ENCODE measurements at places on chromosomes 1 and 21.

DNA sequence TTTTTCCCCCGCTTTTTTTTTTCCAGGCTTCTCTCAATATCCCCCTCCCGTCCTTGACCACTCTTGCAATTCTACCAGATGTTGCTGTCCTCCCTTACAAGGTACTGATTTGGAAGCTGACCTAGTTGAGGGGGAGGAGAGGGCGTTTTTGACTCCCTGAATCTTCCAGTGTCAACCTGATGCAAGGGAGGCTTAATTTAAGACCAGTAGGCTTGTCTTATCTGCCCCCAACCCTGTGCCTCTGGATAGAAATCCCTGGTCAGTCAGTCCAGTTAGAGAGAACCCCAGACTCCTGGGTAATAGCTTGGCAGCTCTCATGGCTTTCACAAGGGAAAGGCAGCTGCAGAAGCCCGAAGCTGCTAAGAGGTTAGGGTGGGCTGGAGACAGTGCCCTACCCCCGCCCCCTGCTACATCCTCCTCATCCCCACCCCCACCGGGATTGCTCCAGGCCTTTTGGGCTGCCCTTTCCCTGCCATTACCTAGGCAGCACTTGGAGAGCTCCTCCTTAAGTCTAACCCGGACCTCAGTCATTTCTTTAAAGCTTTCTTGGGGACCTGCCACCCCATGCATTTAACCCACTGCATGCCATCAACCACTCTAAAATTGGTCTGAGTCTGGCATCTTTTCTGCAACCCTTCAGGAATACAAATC, 3.6 kb downstream of the ACKR1 start:
- no peak for DNase-seq

- DNase-seq = no peak
These were observed 62.4 kb downstream of the BACH1 start for GRCh38 chr21:29360799-29361765.

GRCh38 chr1:41542196-41542930, 57.9 kb upstream of the EDN2 start:
- DNase-seq = no peak

GRCh38 chr1:102435483-102435882, 438.8 kb upstream of the OLFM3 start:
- DNase-seq = no peak

DNA sequence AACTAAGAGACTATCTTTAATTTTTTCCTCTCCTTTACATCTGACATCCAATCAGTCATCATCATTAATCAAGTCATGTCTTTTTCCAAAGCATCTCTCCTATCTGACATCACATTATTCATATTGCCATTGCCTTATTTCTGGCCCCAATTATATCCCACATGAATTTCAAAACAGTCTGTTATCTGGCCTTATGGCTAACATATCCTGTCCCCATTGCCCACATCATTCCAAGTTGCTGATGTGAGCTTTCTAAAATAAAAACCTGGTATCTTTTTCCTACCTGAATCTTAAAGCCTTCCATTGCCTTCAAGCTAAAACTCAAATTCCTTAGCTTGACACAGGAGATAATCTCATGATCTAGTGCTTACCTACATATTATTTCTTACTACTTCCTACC, 283.9 kb downstream of the LRRC40 start:
- no peak for DNase-seq

Data from stimulated activated CD8-positive, alpha-beta memory T cell treated with anti-CD3 and anti-CD28 coated beads, Interleukin-7, amount 100 ng/mL, for 1 hour (primary cell).